ENCODE measurements at places on chromosomes 3 and 15. TPM values are rescaled to one million over a fixed set of nuclear protein-coding genes. Genes with fewer than 3 reads are reported as not detected.

The SYNPR gene
- not detected for total RNA-seq

GRCh38 chr15:95162967-95163531 is 931.7 kb downstream of the MCTP2 start:
- H3K27ac ChIP-seq = no peak overlapping the region
- no peaks in the 10 kb centered on the region for H3K36me3 ChIP-seq
- no peak for DNase-seq

DNA sequence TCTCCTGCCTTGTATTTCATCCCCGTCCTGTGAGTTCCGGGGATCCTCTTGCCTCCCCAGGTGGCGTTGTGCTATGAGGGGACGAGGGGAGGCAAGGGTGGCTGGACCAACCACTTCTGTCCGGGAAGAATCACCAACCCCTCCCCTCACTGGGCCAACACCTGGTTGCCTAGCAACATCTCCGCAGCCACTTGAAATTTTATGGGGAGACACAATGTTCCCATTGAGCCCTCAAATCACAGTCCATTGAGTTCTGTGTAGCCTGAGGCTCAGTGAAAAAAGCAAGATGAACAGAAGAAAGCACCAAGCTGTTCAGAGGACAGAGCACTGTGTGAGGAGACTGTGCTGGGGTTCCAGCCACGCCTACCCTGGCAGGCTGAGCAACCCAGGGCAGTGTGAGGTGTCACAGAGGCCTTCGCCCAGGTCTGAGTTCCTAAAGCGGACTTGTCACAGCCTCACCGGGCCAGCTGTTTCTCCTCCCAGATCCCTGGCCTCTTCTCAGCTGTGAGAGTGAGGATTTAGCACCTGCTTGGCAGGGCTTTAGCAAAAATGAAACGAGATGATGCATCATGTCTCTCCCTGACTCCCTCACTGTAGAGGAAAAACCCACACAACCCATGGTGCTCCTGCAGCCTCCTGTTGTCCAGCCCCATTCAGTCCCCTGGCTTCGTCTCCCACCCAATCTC is 76.8 kb downstream of the ATP2B2 start:
- no peaks in the 10 kb centered on the region for H3K4me1 ChIP-seq
- DNase-seq = no peak
- no peak overlapping the region for H3K27ac ChIP-seq
- H3K36me3 ChIP-seq = no peaks in the 10 kb centered on the region

DNA sequence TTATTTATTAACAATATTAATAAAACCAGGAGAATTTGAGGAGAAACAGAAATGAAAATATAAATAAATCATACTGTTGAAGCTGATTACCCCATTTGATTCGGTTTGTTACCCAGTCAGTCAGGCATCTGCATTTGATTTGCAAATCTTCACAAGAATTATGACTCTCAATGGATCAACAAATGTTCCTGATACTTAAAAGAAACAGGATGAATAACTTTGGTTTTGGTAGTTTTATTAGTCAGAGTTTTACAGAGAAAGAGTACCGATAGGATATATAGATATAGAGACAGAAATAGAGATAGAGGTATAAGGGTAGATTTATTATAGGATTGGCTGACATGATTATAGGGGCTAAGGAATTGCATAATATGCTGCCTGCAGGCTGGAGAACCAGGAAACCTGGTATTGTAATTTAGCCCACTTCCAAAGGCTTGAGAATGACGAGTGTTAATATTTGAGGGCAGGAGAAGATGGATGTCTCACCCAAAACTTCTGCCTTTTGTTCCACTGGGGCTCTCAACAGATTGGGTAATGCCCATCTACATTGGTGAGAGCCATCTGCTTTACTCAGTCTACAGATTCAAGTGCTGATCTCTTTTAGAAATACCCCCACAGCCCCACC is 241.6 kb upstream of the COL8A1 start:
- H3K27ac ChIP-seq = no peak overlapping the region
- H3K36me3 ChIP-seq = no peaks in the 10 kb centered on the region
- no peaks in the 10 kb centered on the region for H3K27me3 ChIP-seq
- H3K4me3 ChIP-seq = no peak overlapping the region

The LRTM1 gene
- total RNA-seq = not detected
